ENCODE measurements at places on chromosomes 7 and 10.

- DNase-seq, result peak; percentile 22
These were observed 20.3 kb downstream of the BMS1 start for GRCh38 chr10:42802876-42803275.

DNA sequence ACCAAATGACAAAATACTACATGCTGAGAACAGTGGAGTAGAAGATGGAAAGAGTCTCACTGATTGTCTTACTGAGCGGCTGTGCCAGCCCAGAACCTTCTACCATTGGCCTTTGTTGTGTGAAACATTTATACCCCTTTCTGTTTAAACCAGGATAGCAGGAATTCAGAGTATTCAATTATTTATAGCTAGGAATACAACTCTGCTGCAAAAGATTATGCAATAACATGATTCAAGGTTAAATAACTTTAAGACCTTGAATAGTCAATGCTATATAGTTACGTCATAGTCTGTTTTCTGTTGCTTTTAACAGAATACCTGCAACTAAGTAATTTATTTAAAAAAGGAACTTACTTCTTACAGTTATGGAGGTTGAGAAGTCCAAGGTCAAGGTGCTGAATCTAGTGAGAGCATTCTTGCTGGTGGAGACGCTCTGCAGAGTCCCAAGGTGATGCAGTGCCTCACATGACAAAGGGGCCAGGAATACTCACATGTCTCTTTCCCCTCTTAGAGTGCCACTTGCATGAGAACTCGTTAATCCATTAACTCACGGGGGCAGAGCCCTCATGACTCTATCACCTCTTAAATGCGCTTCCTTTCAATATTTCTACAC is 371.8 kb downstream of the MDFIC start:
- DNase-seq, result peak; percentile 17

DNA sequence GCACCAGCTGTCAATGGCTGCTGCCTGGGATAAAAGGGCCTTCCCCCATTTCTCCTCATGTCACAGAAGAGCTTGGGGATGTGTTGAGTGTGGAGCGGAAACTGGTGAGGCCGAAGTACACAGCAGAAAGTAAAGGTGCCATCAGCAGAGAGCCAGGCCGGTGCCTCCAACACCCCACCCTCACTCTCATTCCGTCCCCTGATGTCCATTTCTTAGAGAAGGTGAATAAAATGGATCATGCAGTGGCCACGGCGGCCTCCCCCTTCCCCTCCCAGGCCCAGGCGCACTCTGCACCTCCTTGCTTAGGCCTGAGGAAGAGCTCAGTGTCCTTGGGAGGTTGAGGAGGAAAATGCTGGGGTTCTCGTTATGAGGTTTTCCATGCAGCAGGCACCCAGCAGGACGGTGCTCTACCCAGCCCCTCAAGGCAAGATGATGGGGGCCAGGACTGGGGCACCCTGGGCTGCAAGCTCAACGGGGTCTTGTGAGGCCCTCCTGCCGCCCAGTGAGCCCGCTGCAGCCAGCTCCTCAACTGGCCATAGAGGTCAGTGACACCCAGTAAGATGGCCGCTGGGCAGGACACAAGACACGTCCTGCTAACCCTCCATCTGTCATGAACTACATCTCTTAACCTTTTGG is 163.9 kb downstream of the ADARB2 start:
- DNase-seq, result no peak

- no peak for DNase-seq
These were observed 181.9 kb downstream of the TNS3 start for GRCh38 chr7:47400001-47400400.

GRCh38 chr10:126959906-126960685 is 54.9 kb downstream of the DOCK1 start:
- no peak for DNase-seq

- DNase-seq, result no peak
These were observed 28.5 kb downstream of the SMURF1 start for GRCh38 chr7:99115379-99115778.

- DNase-seq, result no peak
These were observed 2.3 kb upstream of the GIMAP8 start for GRCh38 chr7:150447966-150448788.

- DNase-seq, result no peak
These were observed 125.0 kb upstream of the FOXK1 start for GRCh38 chr7:4556868-4557793.

DNA sequence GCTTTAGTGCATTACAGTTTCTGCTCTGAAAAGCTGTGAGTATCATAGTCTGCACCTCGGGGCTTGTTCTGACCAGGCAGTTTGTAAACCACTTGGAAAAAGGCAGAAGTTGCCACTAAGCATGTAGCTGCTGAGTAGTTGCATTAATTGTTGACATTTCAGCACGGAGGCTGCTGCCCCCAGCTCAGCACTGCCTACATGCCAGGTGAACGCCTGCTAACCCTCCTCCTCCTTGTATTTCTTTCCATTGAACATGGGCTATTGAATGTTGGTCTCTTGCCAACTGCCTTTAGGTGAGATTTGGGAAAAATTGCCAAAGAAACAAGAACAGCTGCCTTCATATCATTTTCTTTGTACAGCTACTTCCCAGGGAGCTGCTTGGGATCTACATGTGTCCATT is 164.2 kb downstream of the RAPGEF5 start:
- DNase-seq, result no peak

DNA sequence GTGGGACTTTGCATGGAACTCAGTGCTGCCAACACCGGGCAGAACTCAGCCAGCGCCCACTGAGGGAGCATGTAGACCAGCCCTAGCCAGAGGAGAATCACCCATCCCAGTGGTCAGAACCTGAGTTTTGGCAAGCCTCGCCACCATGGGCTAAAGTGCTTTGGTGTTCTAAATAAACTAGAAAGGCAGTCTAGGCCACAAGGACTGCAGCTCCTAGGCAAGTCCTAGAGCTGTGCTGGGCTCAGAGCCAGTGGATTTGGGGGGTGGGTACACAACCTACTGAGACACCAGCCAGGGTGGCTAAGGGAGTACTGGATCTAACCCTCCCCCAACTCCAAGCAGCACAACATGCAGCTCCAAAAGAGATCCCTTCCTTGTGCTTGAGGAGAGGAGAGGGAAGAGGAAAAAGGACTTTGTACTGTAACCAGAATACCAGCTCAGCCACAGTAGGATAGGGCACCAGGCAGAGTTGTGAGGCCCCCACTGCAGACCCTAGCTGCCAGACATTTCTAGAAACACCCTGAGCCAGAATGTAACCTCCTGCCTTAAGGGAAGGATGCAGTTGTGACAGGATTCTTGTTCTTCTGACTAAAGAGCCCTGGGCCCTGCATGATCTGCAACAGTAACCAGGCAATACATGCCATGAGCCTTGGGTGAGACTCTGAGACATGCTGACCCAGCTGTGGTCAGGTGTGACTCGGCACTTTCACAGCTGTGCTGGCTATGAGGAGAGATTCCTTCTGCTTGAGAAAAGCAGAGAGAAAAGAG is 24.4 kb downstream of the GSDME start:
- peak; percentile 82 for DNase-seq

GRCh38 chr10:119480667-119481066 is 61.9 kb downstream of the RGS10 start:
- peak; percentile 22 for DNase-seq

GRCh38 chr10:73644767-73645166 is 3.5 kb upstream of the MYOZ1 start:
- no peak for DNase-seq

- DNase-seq, result no peak
These were observed 11.5 kb downstream of the ARID5B start for GRCh38 chr10:61912981-61913380.

DNA sequence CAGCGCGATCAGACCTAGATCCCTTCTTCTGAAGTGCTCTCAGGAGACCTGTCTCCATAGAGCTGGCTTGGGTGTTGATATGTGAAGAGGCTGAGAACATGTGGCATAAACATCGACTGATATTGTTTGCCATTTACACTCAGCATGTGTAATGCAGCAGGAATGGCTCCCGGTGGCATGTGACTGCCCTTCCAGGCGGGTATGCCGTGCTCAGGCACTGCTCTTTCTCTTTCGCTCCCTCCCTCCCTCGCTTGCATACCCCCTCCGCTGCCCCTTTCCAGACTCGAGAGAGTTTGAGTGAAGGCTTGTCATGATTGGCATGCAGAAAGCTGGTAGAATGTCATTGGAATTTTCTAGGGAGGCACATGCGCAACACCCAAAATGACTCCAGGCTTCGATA is 107.3 kb upstream of the PDCD4 start:
- DNase-seq, result no peak

- no peak for DNase-seq
These were observed 96.8 kb downstream of the TCERG1L start for GRCh38 chr10:131214521-131215244.

DNA sequence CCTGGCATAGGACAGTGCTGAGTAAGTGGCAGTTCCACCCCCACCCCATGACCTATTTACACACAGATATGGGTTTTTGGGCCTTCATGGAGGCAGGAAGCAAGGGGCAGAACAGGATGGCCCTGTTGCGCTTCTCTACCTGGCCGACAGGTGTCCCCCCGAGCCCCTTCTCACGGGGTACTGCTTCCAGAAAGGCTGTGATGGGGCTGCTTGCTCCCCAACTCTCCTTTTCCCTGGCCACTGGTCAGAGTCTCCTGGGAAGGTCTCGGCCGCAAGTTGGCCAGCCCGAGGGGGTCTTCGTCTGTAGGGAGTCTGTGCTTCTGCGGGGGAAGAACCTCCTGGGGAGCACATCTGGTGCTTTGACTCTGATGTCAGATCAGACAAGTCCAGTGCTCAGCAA is 139.8 kb upstream of the TNS3 start:
- no peak for DNase-seq

GRCh38 chr7:24936121-24936824 is 43.7 kb downstream of the OSBPL3 start:
- peak; percentile 21 for DNase-seq

DNA sequence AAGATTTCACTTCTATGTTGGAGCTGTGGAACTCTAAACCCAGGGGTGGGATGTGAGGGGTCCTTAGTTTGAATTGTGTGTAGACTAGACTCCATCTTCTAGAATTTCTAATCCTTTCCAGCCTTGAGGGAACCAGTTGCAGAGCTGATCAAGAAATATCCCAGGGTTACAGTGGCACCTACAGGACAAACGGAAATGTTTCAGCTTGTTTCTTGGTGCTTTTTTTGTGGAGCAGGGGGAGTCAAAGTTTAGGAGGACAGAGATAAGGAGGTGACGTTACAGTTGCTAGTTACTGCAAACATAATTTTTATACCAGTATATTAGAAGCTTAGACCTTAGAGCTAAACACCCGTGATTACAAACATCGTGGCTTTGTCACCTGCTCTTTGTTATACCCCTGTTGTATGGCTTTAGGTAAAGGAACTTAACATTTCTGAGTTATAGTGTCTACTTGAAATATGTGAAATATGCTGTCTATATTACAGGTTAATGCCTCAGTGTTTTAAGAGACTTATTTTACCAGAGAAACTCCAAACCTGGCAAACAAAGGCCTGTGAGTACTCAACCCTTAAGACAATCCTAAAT is 84.5 kb upstream of the DYNC1I1 start:
- peak; percentile 27 for DNase-seq

DNA sequence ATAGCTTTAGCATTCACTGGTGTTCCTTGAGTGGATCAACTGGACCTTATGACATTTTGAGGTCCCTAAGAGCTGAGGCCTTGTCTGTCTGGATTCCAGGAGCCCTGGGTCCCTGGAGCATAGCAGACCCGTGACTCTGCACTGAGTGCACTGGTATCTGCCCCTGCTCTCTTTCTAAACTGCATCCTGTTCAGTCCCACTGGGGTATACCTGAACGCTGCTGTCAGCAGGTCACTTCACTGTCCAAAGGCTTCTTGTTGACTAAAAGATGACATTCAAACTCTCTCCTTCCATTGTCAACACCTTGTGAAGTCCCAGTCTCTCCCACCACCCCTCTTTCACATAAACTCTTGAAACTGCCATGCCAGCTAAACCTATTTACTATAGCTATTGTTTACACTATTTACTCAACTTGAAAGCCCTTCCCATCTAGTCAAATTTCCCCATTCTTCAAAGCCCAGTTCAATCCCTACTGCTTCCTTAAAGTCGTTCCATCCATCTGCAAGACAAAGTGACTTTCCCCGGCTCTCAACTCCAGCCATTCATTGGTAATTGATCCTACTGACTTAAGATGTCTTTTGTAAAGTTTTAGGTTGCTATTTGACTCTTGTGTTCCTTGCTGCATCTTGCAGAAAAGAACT is 523.3 kb downstream of the KCNMA1 start:
- DNase-seq, result no peak

- DNase-seq, result no peak
These were observed 19.6 kb upstream of the ENO4 start for GRCh38 chr10:116829711-116830110.

DNA sequence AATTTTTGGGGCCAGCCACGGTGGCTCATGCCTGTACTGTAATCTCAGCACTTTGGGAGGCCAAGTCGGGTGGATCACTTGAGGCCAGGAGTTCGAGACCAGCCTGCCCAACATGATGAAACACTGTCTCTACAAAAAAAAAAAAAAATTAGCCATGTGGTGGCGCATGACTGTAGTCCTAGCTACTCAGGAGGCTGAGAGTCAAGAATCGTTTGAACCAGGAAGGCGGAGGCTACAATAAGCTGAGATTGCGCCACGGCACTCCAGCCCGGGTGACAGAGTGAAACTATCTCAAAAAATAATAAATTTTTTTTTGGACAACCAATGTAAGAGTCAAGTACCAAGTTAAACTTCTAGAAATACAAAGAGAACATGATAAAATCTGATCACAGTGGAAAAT is 164.6 kb downstream of the AVL9 start:
- DNase-seq, result no peak

GRCh38 chr7:116525298-116525912 is 569 bp downstream of the CAV1 start:
- no peak for DNase-seq

- DNase-seq, result no peak
These were observed 663.2 kb upstream of the ANKRD30A start for GRCh38 chr10:36462194-36462593.

DNA sequence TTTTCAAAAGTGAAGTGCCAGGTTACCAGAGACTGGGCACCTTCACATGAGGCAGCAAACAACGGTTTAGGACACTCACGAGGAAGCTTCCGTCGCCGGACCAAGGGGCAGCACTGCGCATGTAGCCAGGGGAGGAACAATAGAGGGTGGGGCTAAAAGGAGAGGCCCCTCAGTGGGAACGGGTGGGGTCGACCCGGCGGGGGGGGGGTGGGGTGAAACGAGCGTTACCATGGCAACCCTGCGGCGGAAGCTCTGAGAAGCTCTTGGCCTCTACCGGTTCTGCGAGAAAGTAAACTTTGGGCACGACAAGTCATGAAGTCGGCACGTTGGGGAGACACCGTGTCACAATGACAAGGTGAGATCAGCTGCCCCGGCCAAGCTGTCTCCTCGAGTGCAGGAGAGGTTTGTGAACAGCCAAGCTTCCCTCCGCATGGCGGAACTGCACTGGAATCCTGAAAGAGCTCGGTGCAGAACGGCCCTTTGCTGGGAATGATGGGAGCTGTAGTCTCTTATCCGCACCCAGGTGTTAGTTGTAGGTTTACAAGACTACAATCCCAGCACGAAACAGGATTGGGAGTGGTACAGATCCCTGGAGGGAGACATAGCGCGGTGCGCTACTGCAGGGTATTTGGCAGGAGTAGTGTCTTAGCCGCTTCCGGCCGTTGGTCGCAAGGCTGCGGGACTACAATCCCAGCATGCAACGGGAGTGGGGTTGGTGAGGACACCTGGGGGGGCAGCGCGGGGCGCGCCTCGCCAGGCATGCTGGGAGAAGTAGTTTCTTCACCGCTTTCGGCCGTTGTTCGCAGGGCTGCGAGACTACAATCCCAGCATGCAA is 72.8 kb upstream of the ZNF722 start:
- no peak for DNase-seq

All from fibroblast of skin of scalp (primary cell).